Gastroesophageal sphincter (tissue), 4 donors: ENCODE measurements at places on chromosomes 16 and 17. TPM values are rescaled to one million over a fixed set of nuclear protein-coding genes. Genes with fewer than 3 reads are reported as not detected.
A peak's percentile ranks its signal among the peaks of the same experiment; 100 is the strongest.

DNA sequence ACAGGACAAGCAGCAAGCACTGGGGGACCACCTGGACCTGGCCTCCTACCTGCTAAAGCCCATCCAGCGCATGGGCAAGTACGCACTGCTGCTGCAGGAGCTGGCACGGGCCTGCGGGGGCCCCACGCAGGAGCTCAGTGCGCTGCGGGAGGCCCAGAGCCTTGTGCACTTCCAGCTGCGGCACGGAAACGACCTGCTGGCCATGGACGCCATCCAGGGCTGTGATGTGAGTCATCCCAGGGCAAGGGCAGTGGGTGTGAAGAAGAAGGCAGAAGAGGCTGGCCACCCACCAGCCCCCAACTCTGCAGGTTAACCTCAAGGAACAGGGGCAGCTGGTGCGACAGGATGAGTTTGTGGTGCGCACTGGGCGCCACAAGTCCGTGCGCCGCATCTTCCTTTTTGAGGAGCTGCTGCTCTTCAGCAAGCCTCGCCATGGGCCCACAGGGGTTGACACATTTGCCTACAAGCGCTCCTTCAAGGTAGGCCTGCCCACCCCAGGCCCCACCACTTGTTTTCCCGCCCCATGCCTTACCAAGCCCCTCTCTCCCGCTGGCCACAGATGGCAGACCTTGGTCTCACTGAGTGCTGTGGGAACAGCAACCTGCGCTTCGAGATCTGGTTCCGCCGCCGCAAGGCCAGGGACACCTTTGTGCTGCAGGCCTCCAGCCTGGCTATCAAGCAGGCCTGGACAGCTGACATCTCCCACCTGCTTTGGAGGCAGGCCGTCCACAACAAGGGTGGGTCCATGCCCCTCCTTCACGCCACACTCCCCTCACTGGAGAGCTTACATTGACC is 7.3 kb downstream of the PLEKHG4 start:
- no peak for ATAC-seq

- no peak for ATAC-seq
Observed at GRCh38 chr16:28477311-28477920, 5.3 kb upstream of the NPIPB7 start.

- no peak for ATAC-seq
Observed at GRCh38 chr17:44002141-44002848, 2.1 kb upstream of the NAGS start.

DNA sequence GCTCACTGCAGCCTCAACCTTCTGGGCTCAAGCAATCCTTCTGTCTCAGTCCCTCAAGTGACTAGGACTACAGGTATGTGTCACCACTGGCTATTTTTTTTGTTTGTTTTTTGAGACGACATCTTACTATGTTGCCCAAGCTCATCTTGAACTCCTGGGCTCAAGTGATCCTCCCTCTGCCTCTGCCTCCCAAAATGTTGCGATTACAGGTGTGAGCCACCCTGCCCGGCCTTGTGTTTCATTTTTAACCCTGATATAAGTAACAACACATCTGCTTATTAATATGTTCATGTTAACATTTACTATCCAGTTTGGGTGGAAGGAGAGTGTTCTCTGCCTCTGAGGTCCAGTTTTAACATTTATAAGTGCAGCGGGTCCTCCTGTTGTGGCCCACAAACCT is 3.1 kb downstream of the FAM20A start:
- ATAC-seq, result no peak

DNA sequence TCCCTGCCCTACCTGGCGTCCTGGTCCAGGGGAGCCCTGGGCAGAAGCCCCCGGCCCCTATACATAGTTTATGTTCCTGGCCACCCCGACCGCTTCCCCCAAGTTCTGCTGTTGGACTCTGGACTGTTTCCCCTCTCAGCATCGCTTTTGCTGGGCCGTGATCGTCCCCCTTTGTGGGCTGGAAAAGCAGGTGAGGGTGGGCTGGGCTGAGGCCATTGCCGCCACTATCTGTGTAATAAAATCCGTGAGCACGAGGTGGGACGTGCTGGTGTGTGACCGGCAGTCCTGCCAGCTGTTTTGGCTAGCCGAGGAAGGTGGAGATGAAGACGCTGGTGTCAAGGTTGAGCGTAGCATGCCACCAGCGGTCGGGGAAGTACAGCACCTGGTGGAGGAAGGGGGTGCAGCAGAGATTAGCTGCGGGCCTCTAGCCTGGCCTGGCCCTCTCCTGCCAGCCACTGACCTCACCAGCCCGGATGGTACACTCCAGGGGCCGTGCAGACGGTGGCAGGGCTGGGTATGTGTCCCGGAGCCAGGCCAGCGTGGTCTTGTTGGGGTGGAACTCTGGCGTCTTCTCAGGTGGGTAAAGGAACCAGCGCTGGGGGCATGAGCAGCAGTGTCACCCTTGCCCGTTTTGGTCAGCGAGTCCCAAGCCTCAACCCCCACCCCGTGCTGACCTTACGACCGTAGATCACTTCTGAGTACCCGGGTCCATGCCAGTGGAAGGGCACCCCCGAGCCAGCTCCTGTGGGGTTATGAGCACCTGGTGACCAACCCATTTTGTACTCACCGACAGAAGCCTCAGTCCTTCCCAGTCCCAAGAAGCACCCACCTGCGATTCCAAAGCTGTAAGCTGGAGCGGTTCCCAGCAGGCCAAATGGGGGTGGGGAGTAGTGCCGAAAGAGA is 1.4 kb downstream of the JMJD8 start:
- no peak for ATAC-seq

- peak; percentile 93 for ATAC-seq
Observed at GRCh38 chr17:559551-560431, 154.8 kb downstream of the VPS53 start.

GRCh38 chr16:59242556-59242955 is 508.4 kb upstream of the GOT2 start:
- ATAC-seq, result no peak

The CDK5R1 gene
- 1.0 TPM for total RNA-seq

- peak; percentile 57 for ATAC-seq
Observed at GRCh38 chr17:17567631-17568030, 23.9 kb downstream of the PEMT start.

The GPR142 gene
- not detected for total RNA-seq

DNA sequence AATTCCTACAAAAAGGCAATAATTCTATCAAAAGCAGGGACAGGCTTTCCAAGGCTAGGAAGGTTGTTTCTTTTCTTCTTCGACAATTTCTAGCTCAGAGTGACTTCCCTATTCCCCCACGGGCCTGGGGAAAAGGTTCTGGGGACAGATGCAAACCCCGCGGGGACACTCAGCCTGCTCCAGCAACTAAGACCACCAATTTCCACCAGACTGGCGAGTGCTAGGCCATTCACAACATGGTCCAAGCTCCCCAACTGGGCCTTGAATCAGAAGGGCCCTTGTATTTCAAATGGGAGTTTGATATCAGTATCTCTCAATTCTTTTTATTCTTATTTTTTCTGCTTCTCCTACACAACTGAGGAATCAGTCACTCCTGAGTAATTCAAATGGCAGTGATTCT is 86.7 kb downstream of the USP31 start:
- ATAC-seq, result no peak

The ARHGDIG gene
- total RNA-seq, result 2.7 TPM

DNA sequence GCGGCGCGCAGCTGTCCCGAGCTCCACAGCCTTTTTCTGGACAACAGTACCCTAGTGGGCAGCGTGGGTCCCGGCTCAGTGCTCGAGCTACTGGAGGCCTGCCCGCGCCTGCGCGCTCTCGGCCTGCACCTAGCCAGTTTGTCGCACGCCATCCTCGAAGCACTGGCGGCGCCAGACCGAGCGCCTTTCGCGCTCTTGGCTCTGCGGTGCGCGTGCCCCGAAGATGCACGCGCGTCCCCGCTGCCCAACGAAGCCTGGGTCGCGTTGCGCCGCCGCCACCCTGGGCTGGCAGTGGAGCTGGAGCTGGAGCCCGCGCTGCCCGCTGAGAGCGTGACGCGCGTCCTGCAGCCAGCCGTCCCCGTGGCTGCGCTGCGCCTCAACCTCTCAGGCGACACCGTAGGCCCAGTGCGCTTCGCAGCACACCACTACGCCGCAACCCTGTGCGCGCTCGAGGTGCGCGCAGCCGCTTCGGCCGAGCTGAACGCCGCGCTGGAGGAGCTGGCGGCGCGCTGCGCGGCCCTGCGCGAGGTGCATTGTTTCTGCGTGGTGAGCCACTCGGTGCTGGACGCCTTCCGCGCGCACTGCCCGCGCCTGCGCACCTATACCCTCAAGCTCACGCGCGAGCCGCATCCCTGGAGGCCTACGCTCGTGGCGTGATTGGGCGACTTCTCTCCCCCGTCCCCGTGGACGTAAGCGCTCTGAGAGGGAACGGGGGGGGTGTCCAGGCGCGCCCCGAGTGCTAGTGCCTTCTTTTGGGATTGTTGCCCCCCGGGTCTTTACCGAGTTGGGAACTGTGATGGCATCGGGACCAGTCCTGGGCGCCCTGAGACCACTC is 1.2 kb upstream of the HSF4 start:
- ATAC-seq, result peak; percentile 50

GRCh38 chr17:64398320-64398719 is 7.7 kb upstream of the PECAM1 start:
- no peak for ATAC-seq

DNA sequence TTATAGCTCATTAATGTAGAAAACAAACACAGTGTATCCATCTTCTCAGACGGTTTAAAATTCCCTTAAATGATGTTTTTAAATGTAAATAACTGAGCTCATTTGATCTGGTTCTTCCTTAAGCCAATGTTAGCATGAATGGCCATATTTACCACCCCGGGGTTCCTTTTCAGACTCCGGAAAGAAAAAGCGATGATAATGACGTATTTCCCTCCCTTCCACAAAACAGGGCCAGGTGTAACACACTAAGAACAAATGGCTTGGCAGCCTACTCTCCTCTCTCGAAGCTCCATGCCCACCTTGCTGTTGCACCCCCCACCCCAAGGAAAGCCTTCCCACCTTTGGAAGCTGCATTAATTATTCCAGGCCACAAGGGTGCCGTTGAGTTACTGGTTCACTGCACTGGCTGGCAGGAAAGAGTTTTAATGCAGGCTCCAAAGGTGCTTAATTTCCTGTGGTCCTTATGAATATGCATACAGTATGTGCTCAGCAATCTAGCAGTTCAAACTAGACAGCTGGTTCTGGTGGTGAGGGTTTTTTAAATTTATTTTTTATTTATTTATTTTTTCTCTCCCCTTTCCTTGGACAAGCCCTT is 378.9 kb downstream of the WWOX start:
- no peak for ATAC-seq

DNA sequence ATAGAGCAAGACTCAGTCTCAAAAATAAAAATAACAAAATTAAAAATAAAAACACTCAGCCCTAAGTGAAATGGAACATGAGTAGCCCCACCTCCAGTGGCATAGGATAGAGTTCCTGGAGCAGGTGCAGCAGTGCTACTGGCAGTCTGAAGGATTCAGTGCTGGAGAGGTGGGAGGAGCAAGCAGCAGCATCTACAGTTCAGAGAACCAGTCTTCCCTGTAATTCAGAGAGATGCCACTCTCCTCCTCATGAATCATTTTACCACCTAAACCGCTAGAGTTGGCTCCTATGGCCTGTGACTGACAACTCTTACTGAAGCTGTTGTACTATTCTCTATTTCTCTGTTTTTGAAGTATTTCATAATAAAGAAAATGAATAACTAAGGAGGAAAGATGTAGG is 56.0 kb upstream of the SMURF2 start:
- ATAC-seq, result no peak

GRCh38 chr16:30076276-30076791 is 540 bp downstream of the PPP4C start:
- ATAC-seq, result peak; percentile 11

The ANKFN1 gene
- 0.54 TPM for total RNA-seq

DNA sequence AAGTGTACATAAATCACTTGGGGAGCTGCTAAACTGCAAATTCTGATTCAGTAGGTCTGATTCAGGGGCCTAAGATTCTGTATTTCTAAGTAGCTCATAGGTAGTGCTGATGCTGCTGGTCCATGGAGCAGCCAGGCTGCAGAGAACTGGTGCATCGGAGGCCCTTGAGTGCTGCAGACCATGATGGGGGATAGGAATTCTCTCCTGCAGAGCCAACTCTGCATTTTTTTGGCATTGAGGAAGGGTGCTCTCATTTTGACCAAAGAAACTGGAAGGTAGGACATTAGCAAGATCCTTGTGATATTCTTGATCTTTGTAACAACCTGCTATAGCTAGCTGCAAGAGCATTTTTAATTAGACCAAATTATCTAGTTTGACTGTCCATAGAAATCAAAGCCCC is 4.7 kb downstream of the HOXB2 start:
- no peak for ATAC-seq

The MYO1C gene
- 321 TPM for total RNA-seq
